Uterus (tissue), 4 donors: ENCODE measurements at places on chromosomes 12 and 14. TPM values are rescaled to one million over a fixed set of nuclear protein-coding genes. Genes with fewer than 3 reads are reported as not detected.

C3AR1 gene
- total RNA-seq = 4.7 TPM

DNA sequence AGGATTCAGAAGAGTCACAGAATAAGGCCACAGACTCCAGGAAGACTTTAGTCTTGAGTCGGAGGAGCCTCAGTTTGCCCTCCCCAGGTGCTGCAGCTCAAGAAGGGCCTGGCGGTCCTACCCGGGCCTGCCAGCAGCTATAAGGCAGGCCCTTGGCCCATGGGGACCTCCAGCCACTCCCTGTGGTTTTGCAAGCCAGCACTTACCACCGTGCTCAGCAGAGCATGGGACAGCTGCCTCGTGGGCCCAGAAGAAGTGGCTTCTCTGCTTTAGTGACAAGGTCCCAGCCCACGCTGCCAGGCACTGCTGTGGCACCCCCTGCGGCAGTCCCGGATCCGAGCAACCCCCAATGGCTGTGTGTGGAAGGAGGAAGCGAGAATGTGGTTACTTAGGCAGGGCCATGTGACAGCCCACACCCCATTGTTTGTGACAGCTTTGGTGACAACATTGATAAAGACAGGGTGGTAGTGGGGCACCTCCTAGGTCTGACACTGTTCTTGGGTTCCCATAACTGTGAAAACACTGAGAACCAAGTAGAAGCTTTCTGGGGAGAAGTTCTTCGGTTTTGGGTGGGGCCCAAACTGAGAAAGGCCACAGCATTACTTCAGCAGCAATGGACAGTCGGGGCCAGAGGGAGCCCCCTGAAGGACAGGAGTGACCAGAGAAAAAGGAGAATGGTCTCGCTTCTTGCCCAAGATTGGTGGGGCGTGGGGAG is at the start of gene SELPLG:
Gene SELPLG, minus strand, starts transcription at position 361 of the 715 bp plus-strand sequence. CDS start 9,587 bp downstream, outside the sequence.
- DNase-seq = no peak

KCNH3 gene
- total RNA-seq = not detected

- no peak for DNase-seq
Observed at GRCh38 chr14:71555654-71556559, 376.3 kb upstream of the RGS6 start.
